ENCODE measurements at places on chromosomes 4 and X. TPM values are rescaled to one million over a fixed set of nuclear protein-coding genes. Genes with fewer than 3 reads are reported as not detected.
A peak's percentile ranks its signal among the peaks of the same experiment; 100 is the strongest.

The RELL1 gene
- total RNA-seq: 28.5 TPM

The CCDC110 gene
- 5.4 TPM for total RNA-seq

The TMPRSS11A gene
- total RNA-seq: not detected

The SLC9A7 gene
- 15.4 TPM for total RNA-seq

The UGT2B11 gene
- total RNA-seq: not detected

The TMEM154 gene
- total RNA-seq: 1.7 TPM

The ADH1C gene
- not detected for total RNA-seq

The TAF1 gene
- total RNA-seq: 25.6 TPM

The MGARP gene
- total RNA-seq: 2.4 TPM

The ADGRL3 gene
- 15.2 TPM for total RNA-seq

DNA sequence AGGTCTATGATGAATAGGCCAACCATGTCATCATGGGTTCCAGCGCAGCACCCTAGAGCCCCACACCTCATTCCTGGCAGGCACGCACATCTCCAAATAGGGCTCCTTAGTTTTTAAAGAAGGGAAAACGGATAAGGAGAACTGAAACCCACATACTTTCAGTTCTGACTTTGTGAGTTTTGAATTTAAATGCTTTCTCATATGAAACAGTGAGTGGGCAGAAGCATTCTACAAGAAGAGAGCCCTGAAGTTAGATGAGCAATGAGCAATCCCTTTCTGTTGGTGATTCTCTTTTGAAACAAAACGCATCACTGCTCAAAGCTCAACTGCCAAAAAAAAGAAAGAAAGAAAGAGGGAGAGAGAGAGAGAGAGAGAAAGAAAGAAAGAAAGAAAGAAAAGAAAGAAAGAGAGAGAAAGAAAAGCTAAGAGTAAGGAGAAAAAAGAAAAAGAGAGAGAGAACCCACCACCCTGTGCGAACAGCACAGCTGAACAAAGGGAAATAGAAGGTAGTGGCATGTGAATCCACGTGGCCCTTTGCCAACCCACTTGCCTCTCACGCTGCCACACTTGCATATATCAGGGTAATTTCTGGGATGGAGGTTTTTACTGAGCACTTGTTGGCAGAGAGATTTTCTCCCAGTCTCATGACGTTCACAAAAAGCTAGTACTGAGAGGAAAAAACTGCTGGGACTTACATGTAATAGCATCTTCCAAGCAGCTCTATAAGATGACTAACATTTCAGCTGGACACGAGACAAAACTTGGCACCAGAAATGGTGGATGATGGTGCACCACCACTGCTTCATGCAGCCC, 31.0 kb downstream of the TMSB4X start:
- no peak for DNase-seq

- no peak for DNase-seq
Observed at GRCh38 chr4:184958127-184958922, 60.0 kb upstream of the HELT start.

GRCh38 chr4:70760662-70761061, 38.9 kb downstream of the RUFY3 start:
- DNase-seq: no peak

DNA sequence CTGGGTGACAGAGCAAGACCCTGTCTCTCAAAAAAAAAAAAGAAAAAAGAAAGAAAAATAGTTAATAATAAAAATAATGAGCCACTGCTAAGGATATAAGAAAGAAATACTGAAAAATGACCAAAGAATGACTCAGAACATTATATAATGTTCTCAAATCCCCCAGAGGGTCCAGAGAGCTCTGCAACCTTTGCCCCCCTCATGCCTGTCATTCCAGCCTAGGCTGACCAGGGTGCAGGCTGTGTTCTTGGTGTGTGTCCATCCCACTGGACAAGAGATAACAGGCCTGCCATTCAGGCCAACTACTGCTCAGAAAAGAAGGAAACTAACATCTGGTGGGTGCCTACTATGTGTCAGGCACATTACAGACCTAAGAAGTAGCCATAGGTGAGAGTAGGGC, 72.7 kb upstream of the EDNRA start:
- no peak for DNase-seq

DNA sequence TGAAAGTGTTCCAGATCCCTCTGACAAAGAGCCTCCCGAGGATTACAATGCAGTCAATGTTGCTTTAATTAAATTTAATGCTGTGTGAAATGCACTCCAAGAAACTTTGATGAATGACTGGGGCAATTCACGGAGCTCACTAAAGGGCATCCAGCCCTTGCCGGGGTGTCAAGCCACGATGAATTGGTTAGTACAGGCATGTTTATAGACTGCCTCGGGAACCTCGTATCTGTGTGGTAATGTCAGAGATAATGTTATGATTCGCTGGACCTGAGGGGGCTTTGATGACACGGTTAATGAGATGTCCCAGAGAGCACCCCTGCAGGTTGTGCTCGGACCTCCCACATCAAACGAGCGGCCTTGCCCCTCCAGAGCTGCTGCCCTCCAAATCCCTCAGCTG, 428.8 kb downstream of the NKX6-1 start:
- DNase-seq: peak; percentile 7

GRCh38 chr4:128858879-128859671, 49.6 kb downstream of the JADE1 start:
- no peak for DNase-seq

DNA sequence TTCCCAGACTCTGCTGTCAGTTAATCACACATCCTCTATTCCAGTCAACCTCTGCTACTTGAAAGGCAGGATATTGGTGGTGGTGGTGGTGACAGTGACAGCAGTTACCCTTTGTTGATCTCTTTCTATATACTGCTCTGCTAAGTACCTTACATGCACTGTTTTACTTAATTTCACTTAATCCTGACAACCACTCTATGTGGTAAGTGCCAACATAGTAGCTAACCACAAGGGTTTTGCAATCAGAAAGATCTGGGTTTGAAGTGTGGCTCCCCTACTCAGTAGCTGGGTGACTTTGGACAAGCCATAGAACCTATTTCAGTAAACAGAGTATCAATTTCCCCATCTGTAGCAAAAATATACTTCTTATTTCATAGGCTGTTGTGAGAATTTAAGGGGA, 24.2 kb upstream of the F9 start:
- DNase-seq: no peak

DNA sequence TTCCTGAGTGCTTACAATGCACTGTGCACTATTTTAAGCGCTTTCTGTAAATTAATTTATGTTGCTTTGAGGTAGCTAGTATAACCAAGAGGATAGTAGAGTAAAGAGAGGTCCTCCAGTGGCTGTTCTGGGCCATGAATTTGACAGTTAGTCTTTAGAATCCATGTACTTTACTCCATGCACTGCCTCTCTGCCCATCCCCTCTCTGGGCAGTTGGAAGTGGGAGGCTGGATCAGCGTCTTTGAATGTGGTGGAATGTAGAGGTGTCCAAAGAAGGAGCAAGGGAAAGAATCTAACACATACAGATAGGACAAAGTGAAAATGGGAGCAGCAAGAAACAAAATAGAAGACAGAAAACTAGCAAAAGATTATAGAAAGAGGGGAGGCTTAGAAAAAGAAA, 712.6 kb downstream of the GRID2 start:
- no peak for DNase-seq

GRCh38 chrX:74238771-74239170, 65.2 kb upstream of the ZCCHC13 start:
- DNase-seq: no peak

GRCh38 chr4:48913346-48913745, 6.8 kb upstream of the OCIAD2 start:
- DNase-seq: no peak

- DNase-seq: peak; percentile 65
Observed at GRCh38 chr4:143185253-143186107, 763 bp downstream of the USP38 start.

DNA sequence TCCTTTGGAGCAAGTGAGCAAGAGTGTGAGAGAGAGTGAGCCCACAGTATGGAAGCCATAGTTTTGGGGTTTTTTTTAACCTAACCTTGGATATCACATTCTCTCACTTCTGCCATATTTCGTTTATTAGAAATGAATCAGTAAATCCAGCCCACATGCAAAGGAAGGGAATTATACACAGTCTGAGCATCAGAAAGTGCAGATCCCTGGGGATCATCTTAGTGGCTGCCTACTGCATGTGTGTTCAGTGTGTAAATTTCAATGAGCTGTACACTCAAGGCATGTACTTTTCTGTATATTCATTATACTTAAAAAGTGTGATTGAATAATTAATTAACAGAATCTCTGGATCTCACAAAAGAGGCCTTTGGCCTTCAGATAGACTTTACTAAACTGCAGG, 133.8 kb upstream of the PRPS2 start:
- DNase-seq: no peak

DNA sequence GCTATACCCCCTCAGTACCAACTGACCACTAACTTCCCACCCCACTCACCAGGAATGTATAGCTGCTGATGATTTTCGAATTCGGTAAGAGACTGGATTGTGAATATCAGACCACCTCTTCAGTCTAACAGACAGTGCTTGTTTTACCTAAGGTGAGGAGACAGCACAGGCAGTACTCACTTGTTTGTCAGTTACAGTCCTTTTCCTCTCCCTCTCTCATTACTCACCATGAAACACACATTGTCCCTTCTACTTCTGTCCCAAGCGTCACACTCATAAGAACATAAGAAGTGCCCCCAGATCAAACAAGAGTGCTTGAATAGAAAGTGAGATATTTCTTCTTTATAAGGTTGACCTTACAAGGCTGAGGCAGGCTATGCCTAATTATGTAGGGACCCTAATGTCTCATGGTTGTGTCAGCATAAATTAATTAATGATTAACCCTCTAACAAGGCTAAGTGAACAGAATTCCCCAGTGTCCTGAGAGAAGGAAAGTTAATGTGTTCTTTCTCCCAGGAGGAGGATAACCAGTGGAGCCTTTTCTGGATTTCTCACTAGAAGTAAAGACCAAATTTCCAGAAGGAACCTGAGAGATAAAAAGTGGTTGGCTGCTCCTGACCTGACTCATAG, 32.2 kb downstream of the ZCCHC12 start:
- DNase-seq: no peak

DNA sequence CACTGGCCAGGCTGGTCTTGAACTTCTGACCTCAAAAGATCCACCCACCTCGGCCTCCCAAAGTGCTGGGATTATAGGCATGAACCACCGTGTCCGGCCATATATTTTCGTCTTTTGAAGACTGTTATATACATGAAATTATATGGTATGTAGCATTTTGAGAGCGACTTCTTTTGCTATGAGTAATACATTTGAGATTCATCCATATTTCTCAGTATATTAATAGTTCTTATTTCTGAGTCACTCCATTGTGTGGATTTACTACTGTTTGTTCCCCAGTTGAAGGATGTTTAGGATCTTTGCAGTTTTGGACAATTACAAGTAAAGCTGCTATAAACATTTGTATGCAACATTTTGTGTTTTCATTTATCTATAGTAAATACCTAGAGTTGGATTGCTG, 34.9 kb downstream of the GNL3L start:
- DNase-seq: no peak

DNA sequence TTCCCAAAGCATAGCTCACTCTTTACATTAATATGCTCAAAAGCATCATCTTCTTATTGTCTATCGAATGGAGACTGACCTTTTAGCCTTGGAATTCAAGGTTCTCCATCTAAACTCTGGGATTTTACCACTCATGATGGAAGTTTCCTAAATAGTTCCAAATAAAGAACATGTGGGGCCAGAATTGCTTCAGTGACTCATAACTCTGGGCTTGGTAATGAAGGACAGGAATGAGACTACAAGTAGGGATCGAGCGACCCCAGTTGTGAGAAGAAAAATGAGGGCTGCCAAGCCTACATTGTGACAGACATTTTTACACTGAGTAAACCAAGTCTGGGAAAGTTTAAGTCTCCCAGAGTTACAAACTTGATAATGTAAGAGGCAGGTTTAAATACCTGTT, 269.9 kb downstream of the CBLL2 start:
- DNase-seq: no peak

DNA sequence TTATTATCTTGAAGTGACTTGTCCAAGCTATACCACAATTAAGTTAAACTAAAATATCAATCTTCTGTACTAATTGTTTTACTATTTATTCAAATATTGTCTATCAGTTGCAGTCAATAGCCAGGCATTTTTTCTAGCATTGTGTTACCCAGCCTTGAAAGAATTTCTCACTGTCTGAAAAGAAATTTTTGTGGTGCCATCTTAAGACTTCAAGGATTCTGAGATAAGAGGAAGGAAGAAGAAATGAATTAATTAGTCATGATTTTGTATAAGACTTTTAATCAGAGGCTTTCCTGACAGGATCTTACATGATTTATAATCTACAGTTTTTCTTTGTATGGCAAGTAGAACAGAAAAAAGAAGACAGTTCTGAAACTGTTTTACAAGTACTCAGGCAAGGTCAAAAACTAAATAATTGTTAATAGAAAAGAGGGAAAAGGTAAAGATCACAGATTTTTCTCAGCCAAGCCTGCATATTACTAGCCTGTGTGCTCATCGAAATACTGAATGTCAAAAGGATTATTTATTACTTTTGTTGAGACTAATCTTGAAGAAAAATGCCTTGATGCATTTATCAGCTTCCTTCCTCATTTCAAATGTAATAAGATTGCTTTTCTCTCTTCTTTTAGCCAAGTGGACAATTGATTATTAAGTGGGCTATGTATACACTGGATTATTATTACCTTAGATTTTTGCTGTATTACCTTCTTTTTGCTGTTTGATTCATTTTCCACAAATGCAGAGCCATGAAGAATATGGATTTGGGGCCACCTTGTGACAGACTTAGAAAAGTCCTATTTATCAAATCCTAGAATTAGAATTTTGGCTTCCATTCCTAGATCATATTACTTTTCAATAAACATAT, 53.8 kb downstream of the CXCL1 start:
- no peak for DNase-seq

- no peak for DNase-seq
Observed at GRCh38 chr4:150765216-150765615, 183.3 kb downstream of the MAB21L2 start.

DNA sequence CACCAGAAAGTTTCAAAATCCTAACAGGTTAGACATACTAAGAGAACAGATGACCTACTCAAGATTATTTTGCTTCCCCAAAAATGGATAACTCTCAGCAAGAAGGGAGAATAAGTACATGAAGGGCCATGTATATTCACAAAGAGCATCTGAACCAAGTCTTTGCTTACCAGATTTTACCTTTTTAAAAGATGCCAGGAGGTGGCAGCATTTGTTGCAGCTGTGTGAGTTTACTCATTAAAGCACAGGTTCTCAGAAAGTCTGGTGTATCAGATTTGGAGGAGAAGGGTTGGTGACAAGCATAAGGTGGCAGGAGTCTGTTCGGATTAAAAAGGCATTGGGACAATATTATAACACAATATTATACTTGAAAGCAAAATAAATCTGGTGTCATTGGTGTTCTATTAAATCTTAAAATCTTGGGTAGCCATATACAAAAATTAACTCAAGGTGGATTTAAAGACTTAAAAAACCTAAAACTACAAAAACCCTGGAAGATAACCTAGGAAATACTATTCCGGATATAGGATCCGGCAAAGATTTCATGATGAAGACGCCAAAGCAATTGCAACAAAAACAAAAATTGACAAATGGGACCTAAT, 51.3 kb upstream of the NFKB1 start:
- peak; percentile 75 for DNase-seq

- no peak for DNase-seq
Observed at GRCh38 chr4:25859429-25860148, 3.2 kb downstream of the SEL1L3 start.

- DNase-seq: no peak
Observed at GRCh38 chrX:153829549-153829798, 870 bp downstream of the PDZD4 start.
